GM12878 (cell line): ENCODE measurements at places on chromosomes 6 and 20. TPM values are rescaled to one million over a fixed set of nuclear protein-coding genes. Genes with fewer than 3 reads are reported as not detected.

The WFDC10B gene
- polyA plus RNA-seq: not detected in 2 replicates

The PMEPA1 gene
- 0.04 TPM in 1 of 2 replicates, not detected in the other for polyA plus RNA-seq

The CTCFL gene
- polyA plus RNA-seq: 0.20 TPM in 1 of 2 replicates, not detected in the other

The CLIC5 gene
- not detected in 2 replicates for polyA plus RNA-seq
